ENCODE measurements at places on chromosomes 6 and 20.

- DNase-seq, result no peak
Measured at GRCh38 chr20:46009816-46010215, 1.1 kb downstream of the MMP9 start.

DNA sequence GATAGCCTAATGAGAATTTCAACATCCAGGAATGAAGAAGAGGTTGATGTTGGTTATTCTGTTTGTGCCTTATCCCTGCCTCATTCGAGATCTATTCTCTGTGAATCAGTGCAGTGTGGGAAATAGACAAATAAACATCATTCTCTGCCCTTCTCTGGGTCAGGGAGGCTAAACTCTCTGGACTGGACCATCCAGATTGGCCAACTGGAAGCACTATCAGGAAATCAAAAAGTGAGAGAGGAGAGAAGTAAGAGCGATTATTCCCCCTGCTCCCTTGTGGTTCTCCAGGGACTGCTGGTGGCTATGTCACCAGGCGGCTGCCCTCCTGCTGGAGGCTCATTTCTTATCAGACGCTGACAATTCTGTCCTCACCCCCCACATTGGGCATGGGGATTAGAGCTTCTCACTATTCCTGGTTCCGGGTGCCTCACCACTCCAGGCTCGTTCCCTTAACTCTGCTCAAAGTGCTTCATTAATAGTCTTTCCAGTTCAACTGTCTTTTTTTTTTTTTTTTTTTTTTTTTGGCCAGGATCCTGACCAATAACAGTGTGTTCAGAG lies 201.7 kb upstream of the RREB1 start:
- no peak for DNase-seq

DNA sequence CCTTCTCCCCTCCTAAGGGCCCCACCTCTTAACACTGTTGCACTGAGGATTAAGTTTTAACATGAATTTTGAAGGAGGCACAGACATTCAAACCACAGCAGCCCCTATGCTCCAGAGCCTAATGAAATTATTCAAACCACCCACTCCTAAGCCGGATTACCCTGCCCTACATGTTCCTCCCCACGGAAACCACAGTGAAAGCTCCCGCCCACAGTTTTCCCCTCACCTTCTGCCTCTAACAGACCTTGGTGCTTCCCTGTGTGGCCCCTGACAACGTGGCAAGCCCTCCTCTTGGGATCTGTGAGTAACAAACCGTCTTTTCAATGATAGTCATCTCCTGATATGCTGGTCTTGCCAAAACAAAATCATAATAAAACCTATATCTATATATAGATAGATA lies 74.8 kb downstream of the RIN2 start:
- no peak for DNase-seq

GRCh38 chr6:154605178-154605881 lies 94.8 kb upstream of the CNKSR3 start:
- no peak for DNase-seq

DNA sequence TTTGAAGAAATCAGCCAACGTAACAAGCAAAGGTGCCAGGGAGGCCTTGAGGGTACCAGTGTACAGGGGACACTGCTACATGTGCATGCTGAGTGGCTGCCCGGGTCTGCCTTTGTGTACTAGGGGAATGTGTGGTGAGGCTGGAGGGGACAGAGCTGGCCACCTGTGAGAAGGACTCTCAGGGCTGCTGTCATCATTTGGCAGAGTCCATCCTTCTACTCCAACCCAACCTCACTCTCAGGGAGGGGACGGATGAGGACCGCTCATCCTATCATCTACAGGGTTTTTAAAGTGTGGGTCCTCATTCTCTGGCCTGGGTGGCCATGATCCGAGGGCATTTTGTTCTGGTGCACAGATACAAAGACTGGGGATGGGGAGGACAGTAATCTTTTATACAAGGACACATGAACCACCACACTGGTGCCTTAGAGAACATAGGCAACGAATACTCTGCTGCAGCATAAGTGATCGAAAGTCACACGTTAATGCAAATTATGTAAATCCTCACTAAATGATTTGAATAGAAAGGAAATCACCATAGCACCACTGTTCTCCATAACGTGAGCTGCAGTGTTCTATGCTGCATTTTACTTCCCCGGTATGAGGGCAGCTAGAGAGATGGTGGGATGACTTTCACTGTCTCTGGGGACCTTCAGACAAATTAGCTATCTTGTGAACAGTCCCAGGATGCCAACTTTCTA lies 181.4 kb downstream of the GMPR start:
- no peak for DNase-seq

- no peak for DNase-seq
Measured at GRCh38 chr6:34514112-34514511, 42.0 kb downstream of the SPDEF start.

Data from iris pigment epithelial cell (primary cell).